ENCODE measurements at places on chromosomes 11 and 22.

DNA sequence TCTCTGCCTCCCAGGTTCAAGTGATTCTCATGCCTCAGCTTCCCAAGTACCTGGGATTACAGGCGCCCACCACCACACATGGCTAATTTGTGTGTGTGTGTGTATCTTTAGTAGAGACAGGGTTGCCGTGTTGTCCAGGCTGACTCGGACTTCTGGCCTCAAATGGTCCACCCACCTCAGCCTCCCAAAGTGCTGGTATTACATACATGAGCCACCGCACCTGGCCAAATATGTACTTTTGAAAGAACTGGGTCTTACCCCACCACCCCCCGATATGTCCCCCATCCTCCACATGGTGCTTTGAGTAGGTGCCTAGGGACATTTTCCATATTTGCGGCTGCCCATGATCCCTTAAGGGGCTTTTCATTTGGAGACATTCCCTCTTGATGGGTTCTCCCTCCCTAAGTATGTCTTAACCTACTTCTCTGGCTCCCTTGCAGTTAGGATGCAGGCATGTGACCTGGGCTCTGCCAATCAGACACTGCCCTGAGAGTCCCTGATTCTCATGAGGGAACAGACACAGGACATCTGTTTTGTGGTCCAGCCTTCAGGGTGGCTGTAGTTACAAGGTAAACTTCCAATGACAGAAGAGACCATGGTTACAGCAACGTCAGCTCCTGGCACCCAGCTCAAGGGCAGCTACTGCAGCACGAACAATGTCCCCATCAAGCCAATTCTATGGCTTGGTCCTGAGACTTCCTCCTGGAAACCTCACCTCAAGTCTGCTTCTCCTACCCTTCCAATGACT is 48.4 kb downstream of the CHST1 start:
- no peak for DNase-seq

DNA sequence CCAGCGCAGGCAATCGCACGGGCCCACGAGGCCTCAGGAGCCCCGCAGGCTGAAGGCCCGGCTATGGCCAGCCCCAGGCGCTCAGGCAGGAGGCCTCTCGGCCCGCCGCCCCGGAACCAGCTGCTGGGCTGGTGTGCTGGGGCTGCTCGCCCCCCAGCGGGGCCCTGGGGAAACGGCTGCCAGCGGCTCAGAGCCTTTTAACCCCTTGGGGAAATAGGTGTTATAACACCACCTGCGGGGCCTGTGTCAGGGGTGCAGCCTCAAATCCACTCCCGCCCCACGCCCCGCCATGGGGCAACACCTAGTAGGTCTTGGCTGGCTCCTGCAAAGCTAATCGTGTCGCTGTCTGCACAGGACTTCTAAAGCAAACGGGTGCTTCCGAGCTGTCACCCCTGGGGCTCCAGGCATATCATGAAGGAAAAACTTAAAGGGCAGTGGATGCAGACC is 237.4 kb downstream of the TTC28 start:
- no peak for DNase-seq

GRCh38 chr11:130874955-130875531 is 41.2 kb downstream of the SNX19 start:
- DNase-seq, result no peak

GRCh38 chr11:96875712-96876111 is 485.9 kb downstream of the JRKL start:
- DNase-seq, result peak; percentile 23

- DNase-seq, result no peak
Observed at GRCh38 chr11:20707876-20708275, 38.5 kb downstream of the NELL1 start.

GRCh38 chr11:46348566-46349401 is 1.5 kb downstream of the DGKZ start:
- DNase-seq, result peak; percentile 21

GRCh38 chr11:66842501-66842895 is 743 bp upstream of the RCE1 start:
- no peak for DNase-seq

DNA sequence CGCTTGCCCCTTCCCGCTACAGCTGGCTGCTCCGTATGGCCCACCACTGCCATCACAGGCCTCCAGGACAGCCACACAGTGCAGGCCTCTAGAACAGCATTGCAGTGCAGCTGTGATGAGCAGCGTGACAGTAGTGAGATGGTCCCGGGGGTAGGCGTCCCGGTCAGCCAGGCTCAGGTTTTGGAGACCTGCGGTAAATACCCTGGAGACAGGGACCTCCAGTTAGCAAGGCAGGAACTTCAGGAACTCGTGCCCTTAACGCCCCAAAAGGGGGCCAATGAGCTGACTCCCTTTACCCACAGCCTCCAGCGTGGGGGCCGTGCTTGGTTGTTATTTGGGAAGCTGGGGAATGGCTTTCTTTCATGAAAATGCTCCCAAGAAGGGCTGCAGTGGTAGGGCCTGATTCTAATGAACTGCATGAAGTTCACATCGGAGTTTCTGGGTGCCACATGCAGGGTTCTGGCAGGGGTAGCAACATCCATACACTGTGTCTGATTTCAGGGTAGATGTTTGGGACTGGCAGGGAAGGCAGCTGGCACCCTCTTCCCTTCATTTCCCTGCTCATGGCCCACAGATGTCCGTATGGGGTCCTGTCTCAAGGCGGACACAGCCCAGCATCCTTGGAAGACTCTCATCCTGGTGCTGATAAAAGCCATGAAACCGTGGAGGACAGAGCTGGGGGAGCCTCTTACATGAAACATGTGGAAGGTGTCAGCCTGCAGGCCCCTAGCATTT is 440.5 kb downstream of the TBC1D22A start:
- DNase-seq, result no peak

DNA sequence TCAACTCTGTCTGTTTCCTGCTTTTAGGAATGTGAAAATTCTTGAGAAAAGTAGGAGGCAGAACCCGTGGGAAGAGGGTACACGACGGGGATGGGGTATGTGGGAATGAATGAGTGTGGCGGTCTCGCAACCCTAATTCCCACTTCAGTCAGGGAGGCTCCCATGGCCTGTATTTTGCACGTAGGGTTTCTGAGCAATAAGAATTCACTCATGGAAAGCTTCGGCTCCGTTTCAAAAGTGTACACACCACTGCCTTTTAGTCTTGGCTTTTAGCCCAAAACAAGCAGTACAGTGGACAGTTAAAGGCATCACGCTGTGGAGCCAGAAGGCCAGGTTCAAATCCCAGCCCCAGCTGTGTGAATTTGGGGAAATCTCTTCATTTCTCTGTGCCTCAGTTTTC is 116.7 kb downstream of the MN1 start:
- no peak for DNase-seq

DNA sequence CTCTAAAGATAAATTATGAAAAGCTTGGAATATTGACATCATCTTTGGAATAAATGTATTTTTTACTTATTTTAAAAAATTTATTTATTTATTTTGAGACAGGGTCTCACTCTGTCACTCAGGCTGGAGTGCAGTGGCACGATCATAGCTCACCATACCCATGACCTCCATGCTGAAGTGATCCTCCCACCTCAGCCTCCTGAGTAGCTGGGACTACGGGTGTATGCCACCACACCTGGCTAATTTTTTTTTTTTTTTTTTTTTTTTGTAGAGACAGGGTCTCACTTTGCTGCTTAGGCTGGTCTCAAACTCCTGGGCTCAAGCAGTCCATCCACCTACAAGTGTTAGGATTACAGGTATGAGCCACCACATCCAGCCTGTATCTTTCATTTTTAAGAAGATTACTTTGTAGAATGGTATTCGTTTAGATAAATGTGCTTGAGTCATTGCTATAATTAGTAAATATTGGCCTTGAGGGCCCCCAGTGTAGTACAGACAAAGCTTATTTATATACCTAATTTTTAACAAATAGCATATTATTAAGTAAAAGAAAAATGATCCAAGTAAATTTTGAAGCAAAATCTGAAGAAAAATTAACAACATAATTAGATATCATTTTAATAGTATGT is 8.5 kb downstream of the SWAP70 start:
- no peak for DNase-seq

GRCh38 chr11:95556342-95557163 is 233.0 kb downstream of the FAM76B start:
- DNase-seq, result no peak

- no peak for DNase-seq
Observed at GRCh38 chr11:20160425-20161229, at the start of gene DBX1. Gene DBX1, minus strand, starts transcription at chr11:20160475. Its CDS starts 151 bp downstream, at chr11:20160324.

GRCh38 chr11:8685306-8685705 is 2.7 kb downstream of the RPL27A start:
- no peak for DNase-seq

DNA sequence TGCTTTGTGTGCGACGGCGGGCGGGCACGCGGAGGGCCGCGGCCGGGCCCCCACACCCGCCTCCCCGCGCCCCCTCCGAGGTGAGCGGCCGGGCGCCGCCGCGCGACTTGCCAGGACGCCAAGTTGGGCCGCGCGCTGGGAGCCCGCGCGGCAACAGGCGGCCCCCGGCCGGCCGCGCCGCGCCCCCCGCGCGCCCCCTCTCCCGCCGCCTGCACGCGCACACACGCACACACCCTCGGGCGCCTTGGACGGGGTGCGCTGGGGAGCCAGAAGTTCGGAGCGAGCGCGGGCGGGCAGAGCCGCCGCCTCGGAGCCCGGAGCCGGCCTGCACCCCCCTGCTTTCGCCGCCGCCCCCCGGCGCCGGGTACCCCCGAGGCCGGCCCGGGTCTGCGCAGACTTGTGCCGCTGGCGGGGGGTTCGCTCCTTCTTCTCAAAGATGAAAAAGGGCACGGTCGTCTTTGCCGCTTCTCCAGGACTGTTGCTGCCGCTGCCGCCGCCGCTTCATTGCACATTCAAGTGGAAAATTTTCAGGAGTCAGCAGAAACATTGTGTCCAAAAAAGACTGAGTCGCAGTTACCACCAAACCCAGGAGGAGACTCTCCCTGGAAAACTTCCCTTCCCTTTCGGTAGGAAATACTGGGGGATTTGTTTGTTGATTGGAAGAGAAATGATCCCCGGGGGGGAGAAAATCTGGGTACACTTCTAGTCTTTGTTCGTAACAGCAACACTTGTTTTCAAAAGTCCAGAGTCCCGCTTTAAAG is 895 bp downstream of the TEAD1 start:
- peak; percentile 81 for DNase-seq

DNA sequence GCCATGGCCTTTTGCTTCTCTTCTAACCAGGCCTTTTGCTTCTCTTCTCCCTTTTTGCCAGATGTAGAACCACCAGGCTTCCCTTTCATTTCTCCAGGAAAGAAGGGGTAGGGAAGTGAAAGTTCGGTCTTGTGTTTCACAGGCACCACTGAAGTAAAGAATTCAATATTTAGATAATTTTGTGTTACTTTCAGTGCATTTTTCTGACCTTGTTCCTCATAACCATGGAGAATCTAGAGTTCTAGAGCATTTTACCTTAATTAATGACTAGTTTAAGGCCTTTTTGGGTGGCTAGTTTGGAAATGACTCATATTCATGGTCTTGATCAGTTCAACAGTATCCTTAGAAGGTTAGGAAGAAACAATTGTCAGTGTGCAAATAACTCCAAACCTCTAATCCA is 22.7 kb downstream of the GRAMD1B start:
- DNase-seq, result no peak

- no peak for DNase-seq
Observed at GRCh38 chr11:132821014-132821413, 711.3 kb downstream of the OPCML start.

GRCh38 chr11:93648158-93648557 is 13.3 kb upstream of the CEP295 start:
- DNase-seq, result peak; percentile 29

GRCh38 chr22:29691636-29692326 is 28.0 kb upstream of the CABP7 start:
- DNase-seq, result peak; percentile 85

DNA sequence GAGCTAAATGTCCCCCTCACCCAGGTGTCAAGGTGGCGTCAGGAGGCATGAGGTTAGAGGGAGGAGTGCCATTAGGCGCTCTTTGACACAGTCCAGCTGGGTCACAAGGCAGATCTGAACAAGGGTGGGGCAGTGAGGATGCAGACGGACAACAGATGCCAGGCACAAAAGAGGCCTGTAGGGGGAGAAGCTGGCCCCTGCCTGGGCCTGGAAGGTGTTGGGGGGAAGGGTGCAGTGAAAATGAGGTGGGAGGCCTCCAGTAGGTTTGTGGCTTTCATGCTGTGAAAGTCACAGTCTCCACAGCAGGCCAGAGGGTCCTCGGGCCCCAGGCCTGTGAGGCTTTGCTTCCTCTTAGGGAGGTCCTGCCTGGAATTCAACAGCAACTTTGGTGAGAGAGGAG is 85.0 kb upstream of the PLET1 start:
- peak; percentile 14 for DNase-seq

GRCh38 chr11:20670932-20671403 is 1.6 kb downstream of the NELL1 start:
- no peak for DNase-seq

DNA sequence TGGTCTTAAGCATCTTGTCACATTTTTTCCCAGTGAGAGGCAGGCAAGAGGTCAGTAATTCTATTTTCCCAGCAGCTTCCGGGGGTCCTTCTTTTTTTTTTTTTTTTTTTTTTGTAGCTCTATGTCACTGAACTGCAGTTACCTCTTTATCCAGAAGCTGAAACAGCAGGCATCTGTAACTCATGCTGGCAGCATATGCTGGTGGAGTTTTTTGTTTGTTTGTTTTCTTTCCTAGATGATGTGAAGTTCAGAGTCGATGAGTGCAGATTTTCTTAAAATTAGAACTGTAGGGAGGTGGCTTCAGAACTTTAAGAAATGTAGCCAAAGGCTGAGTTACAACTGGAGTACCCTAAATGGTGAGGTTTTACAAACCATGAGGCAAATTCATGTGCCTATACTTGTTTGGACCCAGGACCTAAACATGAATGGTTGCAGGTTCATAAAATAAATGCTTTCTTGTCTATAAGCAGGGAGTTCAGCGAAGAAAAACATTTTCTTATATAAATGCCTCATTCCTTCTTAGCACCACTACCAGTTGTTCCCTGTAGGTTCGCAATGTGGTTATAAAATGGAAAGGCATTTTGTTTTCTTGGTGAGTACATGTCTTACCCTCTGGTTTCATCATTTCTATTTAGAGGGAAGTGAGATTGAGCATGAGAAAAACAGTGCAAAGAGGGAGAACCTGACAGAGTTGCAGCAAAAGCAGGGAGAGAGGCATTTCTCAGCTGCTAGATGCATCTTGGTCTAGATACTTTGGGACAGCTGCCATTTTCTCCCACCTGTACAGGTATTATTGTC is 84.0 kb downstream of the TRIM44 start:
- DNase-seq, result peak; percentile 40

Measured in NCI-H1417 (cell line).